ENCODE measurements at places on chromosomes 12 and 14.

DNA sequence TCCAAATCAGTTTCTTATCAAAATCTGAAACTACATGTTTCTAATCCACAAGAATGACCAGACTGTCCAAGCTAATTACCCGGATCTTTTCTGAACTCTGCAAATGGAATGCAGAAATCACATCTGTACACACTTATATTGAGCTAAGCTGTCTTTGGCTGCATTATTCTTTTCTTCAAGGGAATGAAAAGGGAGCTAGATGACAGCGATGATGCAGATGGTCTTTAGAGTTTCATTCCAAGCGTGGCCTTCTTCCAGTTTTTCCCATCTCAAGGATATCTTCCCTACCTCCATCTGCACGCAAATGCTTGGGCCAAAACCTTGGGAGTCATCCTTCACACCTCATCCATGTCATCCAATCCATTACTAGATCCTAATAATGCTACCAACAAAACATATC is 12.6 kb downstream of the KCNH5 start:
- H3K4me3 ChIP-seq, result no peak overlapping the region
- H3K36me3 ChIP-seq, result no peaks in the 10 kb centered on the region
- H3K4me1 ChIP-seq, result no peaks in the 10 kb centered on the region

DNA sequence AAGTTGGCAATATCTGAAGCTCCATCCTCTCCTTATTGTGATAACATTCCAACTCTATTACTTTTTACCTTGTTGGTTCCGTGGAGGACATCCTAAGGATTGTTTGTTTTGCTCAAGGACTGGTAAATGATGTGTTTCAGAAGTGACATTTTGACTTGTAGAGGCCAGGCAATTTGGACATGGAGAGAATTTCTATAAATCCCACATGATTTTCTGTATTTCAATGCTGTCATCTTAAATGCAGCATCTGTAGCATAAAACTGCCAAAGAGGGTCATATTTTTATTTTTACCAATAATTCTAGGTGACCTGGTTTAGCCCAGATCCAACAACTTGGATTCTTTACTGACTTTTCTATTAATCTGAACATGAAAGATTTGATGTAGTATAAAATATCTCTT is 328.4 kb downstream of the BMP4 start:
- no peaks in the 10 kb centered on the region for H3K4me1 ChIP-seq
- H3K4me3 ChIP-seq, result no peak overlapping the region
- H3K36me3 ChIP-seq, result no peaks in the 10 kb centered on the region
- no peak for DNase-seq
- H3K27ac ChIP-seq, result no peak overlapping the region
- no peaks in the 10 kb centered on the region for H3K27me3 ChIP-seq

- no peak overlapping the region for H3K4me3 ChIP-seq
- no peaks in the 10 kb centered on the region for H3K27me3 ChIP-seq
- H3K4me1 ChIP-seq, result no peaks in the 10 kb centered on the region
- peaks cover 45% of the 10 kb centered on the region for H3K36me3 ChIP-seq
- peak; percentile 44 for DNase-seq
Observed at GRCh38 chr12:6735448-6736191, 11.8 kb downstream of the COPS7A start.

GRCh38 chr14:99424306-99424877 is 56.3 kb downstream of the SETD3 start:
- DNase-seq, result no peak
- H3K4me3 ChIP-seq, result no peak overlapping the region
- H3K36me3 ChIP-seq, result peaks cover 46% of the 10 kb centered on the region
- no peak overlapping the region for H3K27ac ChIP-seq

- no peak overlapping the region for H3K4me3 ChIP-seq
- peaks cover 6% of the 10 kb centered on the region for H3K4me1 ChIP-seq
- H3K27ac ChIP-seq, result no peak overlapping the region
- DNase-seq, result no peak
- H3K36me3 ChIP-seq, result no peaks in the 10 kb centered on the region
- no peaks in the 10 kb centered on the region for H3K27me3 ChIP-seq
Observed at GRCh38 chr14:68394118-68394763, 398.6 kb downstream of the ZFP36L1 start.

DNA sequence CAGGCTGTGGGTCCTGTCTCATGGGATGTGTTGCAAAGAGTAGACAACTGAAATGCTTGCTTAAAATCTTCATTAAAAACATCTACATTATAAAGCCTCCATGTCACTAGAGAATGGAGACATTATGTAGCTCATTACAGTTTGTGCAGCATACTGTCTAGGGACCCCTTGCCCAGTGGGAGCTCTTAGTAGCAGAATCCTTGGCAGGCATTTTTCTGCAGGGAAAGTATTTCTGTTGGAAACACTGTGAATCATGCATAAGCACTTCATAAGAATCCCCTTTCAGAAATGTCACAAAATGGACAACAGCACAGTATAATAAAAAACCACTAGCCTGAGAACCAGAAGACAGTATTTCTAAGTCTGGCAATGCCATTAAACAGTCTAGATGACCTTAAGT is 174.3 kb downstream of the MGAT4C start:
- no peaks in the 10 kb centered on the region for H3K27me3 ChIP-seq
- no peaks in the 10 kb centered on the region for H3K36me3 ChIP-seq
- no peak for DNase-seq
- no peak overlapping the region for H3K27ac ChIP-seq

- no peak overlapping the region for H3K4me3 ChIP-seq
- no peaks in the 10 kb centered on the region for H3K27me3 ChIP-seq
Observed at GRCh38 chr14:101199028-101199770, 295.7 kb upstream of the RTL1 start.

DNA sequence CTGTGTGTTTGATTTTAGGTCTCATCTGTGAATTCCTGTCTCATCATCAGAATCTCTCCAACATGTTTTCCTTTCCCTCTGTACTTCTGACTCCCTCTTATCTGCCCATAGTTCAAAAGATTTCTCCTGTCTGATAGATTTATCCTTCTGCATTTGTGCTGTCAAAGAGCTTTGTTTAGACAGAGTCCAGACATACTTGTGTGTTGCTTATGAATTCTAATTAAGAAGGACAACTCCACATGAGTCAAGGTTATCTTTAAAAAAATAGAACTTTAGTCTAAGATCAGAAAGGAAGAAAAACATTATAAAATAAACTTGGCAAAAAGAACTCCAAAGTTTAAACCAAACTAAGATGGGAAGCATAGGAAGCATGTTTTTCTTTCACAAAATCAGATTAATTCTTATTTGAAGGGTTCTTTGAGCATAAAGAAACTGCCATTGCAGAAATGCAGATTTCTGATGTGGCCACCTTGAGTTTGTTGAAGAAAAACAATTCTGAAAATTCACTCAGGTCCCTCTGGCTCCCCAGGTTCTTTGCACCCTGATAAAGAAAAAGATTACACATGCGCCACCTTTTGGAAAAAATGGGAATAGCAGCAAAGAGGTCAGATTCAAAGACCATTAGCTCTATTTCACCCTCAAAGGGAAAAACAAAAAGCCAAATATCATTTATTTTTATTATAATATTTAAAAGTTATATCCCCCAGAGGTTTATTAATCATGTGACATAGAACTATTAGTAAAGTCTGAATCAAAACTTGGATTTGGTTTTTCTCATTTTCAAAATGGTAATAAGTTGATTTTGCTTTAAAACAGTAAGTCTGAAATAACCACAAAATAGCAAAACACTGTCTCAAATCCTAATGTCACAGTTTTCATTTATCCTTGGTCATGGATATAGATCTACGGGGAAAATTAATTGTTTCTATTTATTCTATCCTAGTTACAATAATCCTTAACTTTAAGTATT is 143.7 kb upstream of the DCN start:
- H3K4me3 ChIP-seq, result no peak overlapping the region
- H3K27me3 ChIP-seq, result no peaks in the 10 kb centered on the region
- DNase-seq, result peak; percentile 96
- H3K27ac ChIP-seq, result peak overlapping the region; percentile 81
- H3K4me1 ChIP-seq, result peaks cover 14% of the 10 kb centered on the region
- no peaks in the 10 kb centered on the region for H3K36me3 ChIP-seq

DNA sequence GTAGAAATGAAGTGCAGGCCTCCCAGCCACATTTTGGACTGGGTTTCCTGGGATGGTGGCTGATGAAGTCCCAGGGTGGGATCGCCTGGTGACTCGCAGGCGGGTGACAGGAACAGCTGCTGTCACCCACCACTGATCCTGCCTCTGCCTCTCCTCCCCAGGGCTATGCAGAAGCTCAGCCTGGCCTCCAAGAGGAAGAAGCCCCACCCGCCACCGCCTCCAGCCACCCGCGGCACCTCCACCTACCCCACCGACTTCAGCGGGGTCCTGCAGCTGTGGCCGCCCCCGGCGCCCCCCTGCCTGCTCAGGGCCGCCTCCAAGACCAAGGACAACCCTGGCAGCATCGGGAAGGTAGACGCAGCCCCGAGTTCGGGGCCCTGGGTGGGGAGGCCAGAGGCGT is 28.3 kb downstream of the KIF26A start:
- no peak overlapping the region for H3K27ac ChIP-seq
- H3K4me3 ChIP-seq, result no peak overlapping the region
- no peaks in the 10 kb centered on the region for H3K4me1 ChIP-seq
- DNase-seq, result no peak
- no peaks in the 10 kb centered on the region for H3K36me3 ChIP-seq

- H3K4me3 ChIP-seq, result no peak overlapping the region
- H3K27me3 ChIP-seq, result no peaks in the 10 kb centered on the region
- no peak overlapping the region for H3K27ac ChIP-seq
- H3K36me3 ChIP-seq, result peaks cover 78% of the 10 kb centered on the region
- DNase-seq, result no peak
Observed at GRCh38 chr12:6570264-6570887, 2.3 kb upstream of the NOP2 start.

GRCh38 chr12:116454950-116455447 is 104.2 kb upstream of the MAP1LC3B2 start:
- H3K27me3 ChIP-seq, result no peaks in the 10 kb centered on the region
- H3K4me3 ChIP-seq, result no peak overlapping the region
- H3K4me1 ChIP-seq, result peaks cover 27% of the 10 kb centered on the region
- no peaks in the 10 kb centered on the region for H3K36me3 ChIP-seq

GRCh38 chr12:57487055-57487596 is 742 bp upstream of the MARS1 start:
- H3K4me3 ChIP-seq, result peak overlapping the region; percentile 66
- no peak overlapping the region for H3K27ac ChIP-seq
- H3K27me3 ChIP-seq, result no peaks in the 10 kb centered on the region

GRCh38 chr12:93243382-93243688 is 134.4 kb upstream of the NUDT4 start:
- no peaks in the 10 kb centered on the region for H3K27me3 ChIP-seq
- no peaks in the 10 kb centered on the region for H3K36me3 ChIP-seq
- no peak overlapping the region for H3K4me3 ChIP-seq
- peak overlapping the region; percentile 62 for H3K27ac ChIP-seq
- no peak for DNase-seq
- peaks cover 6% of the 10 kb centered on the region for H3K4me1 ChIP-seq

GRCh38 chr12:82919388-82920054 is 232.8 kb downstream of the TMTC2 start:
- no peak for DNase-seq
- no peaks in the 10 kb centered on the region for H3K36me3 ChIP-seq
- H3K27me3 ChIP-seq, result no peaks in the 10 kb centered on the region
- H3K4me3 ChIP-seq, result no peak overlapping the region
- no peak overlapping the region for H3K27ac ChIP-seq
- H3K4me1 ChIP-seq, result no peaks in the 10 kb centered on the region

GRCh38 chr12:16325426-16325825 is 22.0 kb upstream of the MGST1 start:
- H3K27me3 ChIP-seq, result no peaks in the 10 kb centered on the region
- no peak overlapping the region for H3K27ac ChIP-seq
- no peaks in the 10 kb centered on the region for H3K36me3 ChIP-seq
- no peaks in the 10 kb centered on the region for H3K4me1 ChIP-seq

DNA sequence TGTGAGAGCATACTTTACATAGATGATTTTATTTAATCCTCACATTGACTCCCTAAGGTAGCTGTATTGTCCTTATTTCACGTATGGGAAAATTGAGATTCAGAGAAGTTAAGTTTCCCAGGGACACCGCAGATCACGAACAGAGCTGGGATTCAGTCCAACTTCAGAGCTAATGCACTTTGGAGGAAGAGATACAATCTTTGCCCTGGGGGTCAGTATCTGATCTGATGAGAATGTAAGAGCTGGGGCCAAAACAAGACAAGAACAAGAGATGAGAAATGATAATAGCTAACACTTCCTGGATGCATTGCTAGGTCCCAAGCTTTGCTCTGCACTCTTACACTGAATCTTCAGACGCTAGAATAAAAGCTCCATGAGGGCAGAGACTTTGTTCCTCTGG is 6.0 kb upstream of the CSAD start:
- no peaks in the 10 kb centered on the region for H3K36me3 ChIP-seq
- no peak for DNase-seq
- no peak overlapping the region for H3K4me3 ChIP-seq
- H3K4me1 ChIP-seq, result peaks cover 18% of the 10 kb centered on the region

GRCh38 chr14:51248016-51248987 is 8.3 kb downstream of the TMX1 start:
- H3K4me3 ChIP-seq, result no peak overlapping the region
- H3K27me3 ChIP-seq, result no peaks in the 10 kb centered on the region
- no peak overlapping the region for H3K27ac ChIP-seq
- no peak for DNase-seq
- H3K4me1 ChIP-seq, result peaks cover 6% of the 10 kb centered on the region
- H3K36me3 ChIP-seq, result no peaks in the 10 kb centered on the region

DNA sequence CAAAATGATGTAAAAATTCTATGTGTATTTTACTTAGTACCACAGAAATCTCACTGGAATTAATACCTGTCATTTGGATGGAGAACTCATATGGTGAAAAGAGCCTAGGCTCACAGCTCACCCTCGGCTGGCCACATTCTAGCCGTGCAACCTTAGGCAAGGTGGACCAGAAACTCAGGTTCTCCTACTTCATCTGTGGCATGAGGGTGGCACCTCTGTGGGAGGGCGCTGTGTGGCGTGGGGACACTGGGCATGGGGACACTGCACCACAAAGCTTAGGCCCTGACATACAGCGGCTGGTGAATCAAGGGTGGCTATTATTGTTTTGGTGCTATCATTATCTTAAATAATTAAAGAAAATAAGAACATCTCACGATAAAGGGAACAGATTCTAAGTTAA is 47.1 kb downstream of the EML1 start:
- no peaks in the 10 kb centered on the region for H3K36me3 ChIP-seq
- no peak overlapping the region for H3K27ac ChIP-seq
- DNase-seq, result no peak
- no peaks in the 10 kb centered on the region for H3K4me1 ChIP-seq
- H3K4me3 ChIP-seq, result no peak overlapping the region

GRCh38 chr12:3168223-3169221 is 91.3 kb downstream of the TSPAN9 start:
- H3K27me3 ChIP-seq, result no peaks in the 10 kb centered on the region
- H3K4me1 ChIP-seq, result no peaks in the 10 kb centered on the region
- no peaks in the 10 kb centered on the region for H3K36me3 ChIP-seq
- no peak for DNase-seq
- no peak overlapping the region for H3K27ac ChIP-seq

Measured in tibial nerve (tissue), 4 donors.